ENCODE measurements at places on chromosomes 1 and 21. TPM values are rescaled to one million over a fixed set of nuclear protein-coding genes. Genes with fewer than 3 reads are reported as not detected.

Gene IL24
- total RNA-seq: not detected

Gene OR6K3
- not detected for total RNA-seq

Gene HFM1
- total RNA-seq: 0.42 TPM

Gene NEK2
- total RNA-seq: not detected

Gene ESPN
- 1.0 TPM for total RNA-seq

GRCh38 chr1:238898856-238899255, 487.5 kb upstream of the CHRM3 start:
- H3K27me3 ChIP-seq: no peaks in the 10 kb centered on the region
- no peak overlapping the region for H3K27ac ChIP-seq
- DNase-seq: no peak
- H3K4me1 ChIP-seq: no peaks in the 10 kb centered on the region
- no peak overlapping the region for H3K4me3 ChIP-seq
- H3K36me3 ChIP-seq: no peaks in the 10 kb centered on the region

- no peak for DNase-seq
- no peaks in the 10 kb centered on the region for H3K36me3 ChIP-seq
- H3K27ac ChIP-seq: no peak overlapping the region
- H3K4me3 ChIP-seq: no peak overlapping the region
- H3K4me1 ChIP-seq: no peaks in the 10 kb centered on the region
Observed at GRCh38 chr1:18073066-18073642, 34.4 kb upstream of the IGSF21 start.

- H3K4me1 ChIP-seq: peaks cover 29% of the 10 kb centered on the region
- no peak overlapping the region for H3K4me3 ChIP-seq
- no peaks in the 10 kb centered on the region for H3K27me3 ChIP-seq
- H3K27ac ChIP-seq: no peak overlapping the region
Observed at GRCh38 chr1:59698386-59698785, 116.4 kb upstream of the HOOK1 start.

Measured in esophagus muscularis mucosa (tissue), 4 donors.